ENCODE measurements at places on chromosomes 11 and 22.

GRCh38 chr11:20022363-20023081 is 137.8 kb downstream of the DBX1 start:
- DNase-seq = no peak

- DNase-seq = no peak
These were observed 5.7 kb downstream of the OAF start for GRCh38 chr11:120216426-120217102.

DNA sequence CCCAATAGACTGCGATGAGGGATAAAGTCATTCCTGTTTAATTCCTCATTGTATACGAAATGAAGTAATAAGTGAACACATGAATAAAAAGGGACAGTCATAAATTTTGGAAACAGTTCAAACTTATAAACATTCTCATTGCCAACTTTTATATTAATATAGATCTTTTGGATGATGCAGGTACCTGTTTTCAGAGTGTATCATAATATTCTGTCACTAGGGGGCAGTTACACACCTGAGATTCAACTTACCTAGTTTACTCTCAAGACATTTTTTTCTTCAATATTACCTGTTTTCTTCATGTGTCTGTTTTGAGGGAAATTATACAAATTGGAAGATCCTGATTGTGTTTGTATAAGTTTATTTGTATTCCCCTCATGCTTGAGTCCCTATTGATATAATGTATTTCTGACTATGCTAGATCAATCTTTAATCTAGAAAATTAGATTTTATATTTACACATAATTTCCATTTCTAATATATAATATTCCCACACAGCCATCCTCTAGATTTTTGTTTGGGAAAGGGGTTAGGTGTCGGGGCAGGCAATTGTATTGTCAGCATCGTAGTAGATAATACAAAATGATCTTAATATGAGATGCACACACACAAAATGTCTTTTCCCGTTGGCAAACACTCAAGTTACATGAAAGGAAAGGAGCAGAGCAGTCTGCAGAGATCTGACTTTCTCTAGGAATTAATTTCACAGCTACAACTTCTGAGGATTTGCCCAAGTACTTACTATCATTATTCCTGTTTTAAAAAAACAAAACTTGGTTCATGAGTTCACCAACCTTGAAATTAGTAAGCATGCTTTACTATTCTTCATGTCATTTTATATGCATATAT is 18.4 kb downstream of the FDX1 start:
- DNase-seq = no peak

GRCh38 chr11:77697865-77698264 is 60.3 kb upstream of the CLNS1A start:
- no peak for DNase-seq

- DNase-seq = no peak
These were observed 145.7 kb upstream of the NECTIN1 start for GRCh38 chr11:119874660-119875238.

GRCh38 chr11:120950880-120951279 is 73.0 kb upstream of the TBCEL start:
- no peak for DNase-seq

DNA sequence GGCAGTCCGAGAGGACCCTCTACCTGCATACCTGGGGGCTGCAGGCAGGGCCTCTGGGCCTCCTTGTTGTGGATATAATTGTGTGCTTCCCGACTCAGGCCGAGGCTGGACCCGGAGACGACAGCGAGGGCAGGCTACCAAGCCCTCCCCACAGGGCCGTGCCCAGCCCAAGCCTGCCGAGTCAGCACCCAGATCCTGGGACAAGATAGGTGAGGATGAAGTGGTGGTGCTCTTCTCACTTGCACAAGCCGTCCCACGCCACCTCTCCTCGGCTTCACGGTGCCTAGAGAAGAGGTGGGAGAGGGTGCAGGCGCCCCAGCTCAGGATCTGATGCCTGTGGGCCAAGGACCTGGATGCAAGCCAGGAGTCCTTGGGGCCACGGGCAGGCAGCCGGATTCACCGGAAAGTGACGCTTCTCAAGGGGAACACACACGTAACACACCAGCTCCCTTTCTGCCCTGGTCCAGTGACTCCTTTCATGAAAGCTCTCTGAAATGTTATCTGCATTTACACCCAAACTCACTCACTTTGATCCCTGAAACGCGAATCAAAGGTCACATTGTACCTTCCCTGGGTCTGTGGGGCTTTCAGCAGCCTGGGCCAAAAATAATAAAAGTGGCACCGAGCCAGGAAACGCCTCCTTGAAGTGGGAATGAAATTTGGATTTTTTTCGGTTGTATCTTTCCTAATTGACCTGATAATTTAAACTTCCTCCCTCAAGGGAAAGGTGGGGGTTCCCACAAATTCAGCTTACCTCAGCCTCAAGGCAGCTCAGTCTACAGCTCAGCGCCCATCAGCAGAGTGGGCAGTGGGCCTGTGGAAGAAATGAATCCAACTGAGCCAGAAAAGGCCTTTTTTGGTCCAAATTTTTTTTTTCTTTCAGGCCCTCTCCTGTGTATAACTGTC is 1.1 kb upstream of the GNB1L start:
- DNase-seq = no peak

DNA sequence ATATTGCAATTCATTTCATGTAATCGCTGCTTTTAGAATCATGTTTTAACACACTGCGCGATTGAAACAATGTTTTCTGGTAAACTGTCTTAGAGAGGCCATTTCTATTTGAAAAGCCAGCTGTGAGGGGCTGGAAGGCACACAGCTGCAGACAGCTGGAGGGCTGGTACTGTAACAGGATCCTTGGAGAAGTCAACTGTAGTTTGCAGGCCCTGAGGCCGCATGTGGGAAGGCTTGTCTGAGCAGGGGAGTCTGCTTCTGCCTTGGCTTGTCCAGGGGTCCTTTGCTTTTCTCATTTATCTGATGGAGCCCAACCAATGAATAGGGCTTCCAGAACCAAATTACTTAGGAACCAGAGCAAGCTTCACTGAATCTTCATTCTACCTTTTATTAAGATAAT is 313.5 kb downstream of the BLID start:
- DNase-seq = no peak

- DNase-seq = no peak
These were observed 8.3 kb downstream of the ST3GAL4 start for GRCh38 chr11:126363706-126364248.

GRCh38 chr22:39500101-39500500 is 2.0 kb upstream of the MIEF1 start:
- DNase-seq = no peak

DNA sequence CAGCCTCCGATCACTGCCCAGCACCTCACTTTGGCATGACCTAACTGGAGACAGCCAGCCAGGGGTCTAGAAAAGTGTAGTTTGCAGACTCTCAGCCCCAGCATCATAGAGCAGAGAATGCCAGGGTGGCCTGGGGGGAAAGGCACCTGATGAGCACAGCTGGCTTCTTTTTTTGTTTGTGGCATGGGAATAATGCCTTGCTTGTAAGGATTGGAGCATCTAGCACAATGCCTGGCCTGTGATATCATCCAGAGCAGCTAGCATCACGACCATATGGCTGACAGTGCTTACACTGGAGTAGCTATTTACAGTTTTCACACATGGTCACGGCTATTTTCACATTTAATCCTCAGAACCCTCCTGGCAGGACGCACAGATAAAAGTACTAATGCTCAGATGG is 594.8 kb upstream of the B3GAT1 start:
- DNase-seq = no peak

GRCh38 chr22:21106000-21106399 is 60.3 kb downstream of the LRRC74B start:
- no peak for DNase-seq

GRCh38 chr11:19474211-19474610 is 233.5 kb upstream of the E2F8 start:
- no peak for DNase-seq

- no peak for DNase-seq
These were observed 5.2 kb downstream of the SLC25A17 start for GRCh38 chr22:40813912-40814315.

DNA sequence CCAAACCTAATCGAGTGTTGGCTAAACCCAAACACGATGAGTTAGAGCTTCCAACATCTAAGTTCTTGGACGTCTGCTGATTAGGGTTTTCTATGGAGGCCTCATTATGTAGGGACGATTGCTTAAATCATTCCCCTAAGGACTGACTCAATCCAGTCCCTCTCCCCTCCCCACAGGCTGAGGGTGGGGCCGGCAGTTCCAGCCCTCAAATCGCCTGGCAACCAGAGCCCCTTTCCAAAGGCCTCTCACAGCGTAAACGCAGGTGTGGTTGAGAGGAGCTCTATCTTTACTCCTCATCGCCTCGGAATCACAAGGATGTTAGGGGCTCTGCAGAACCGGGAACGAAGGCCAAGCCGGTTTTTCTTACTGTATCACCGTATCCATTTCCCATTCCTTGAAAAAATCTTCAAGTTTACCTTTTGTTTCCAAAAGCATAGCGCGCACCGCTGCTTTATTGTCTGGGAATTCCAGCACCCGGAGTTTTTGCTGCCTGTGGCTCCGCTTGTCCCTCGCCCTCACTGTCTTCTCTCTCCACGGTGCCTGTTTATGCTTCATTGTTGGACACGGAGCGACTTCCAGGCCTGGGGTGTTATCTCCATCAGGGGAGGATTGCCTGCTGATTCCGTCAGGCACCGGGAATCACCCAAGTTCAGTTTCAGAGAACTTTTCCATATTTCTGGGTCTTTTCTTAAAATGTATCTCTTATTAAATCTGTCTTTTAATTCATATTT is 13.8 kb upstream of the IFITM3 start:
- no peak for DNase-seq

DNA sequence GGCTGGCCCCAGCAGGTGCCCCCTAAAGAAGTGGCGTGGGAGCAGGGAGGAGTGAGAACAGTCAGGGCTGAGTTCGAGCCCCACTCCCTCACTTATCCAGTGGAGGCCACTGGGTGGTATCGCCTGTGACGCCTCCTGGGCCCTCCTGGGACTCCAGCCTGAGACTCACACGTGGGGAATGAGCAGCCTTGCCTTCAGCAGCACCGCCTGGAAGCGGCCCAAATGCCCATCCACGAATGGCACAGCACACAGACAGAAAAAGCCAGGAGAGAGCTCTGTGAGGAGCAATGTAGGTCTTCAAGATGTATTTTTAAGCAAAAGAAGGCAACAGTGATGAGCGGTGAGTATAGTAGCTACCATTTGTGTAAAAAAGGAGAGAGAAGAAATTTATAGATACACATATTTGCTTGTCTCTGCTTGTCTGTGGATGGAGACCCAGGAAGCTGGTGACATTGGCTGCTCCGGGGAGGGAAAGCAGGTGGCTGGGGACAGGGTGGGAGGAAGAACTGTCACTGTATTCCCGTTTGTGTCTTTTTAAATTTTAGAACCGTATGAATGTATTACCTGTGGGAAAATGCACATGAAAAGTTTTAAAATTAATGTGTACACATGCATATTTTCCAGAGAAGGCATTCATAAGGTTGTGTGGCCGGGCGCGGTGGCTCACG is 13.2 kb downstream of the KCNJ4 start:
- no peak for DNase-seq

GRCh38 chr11:117437791-117438130 is 110.1 kb downstream of the CEP164 start:
- DNase-seq = no peak

DNA sequence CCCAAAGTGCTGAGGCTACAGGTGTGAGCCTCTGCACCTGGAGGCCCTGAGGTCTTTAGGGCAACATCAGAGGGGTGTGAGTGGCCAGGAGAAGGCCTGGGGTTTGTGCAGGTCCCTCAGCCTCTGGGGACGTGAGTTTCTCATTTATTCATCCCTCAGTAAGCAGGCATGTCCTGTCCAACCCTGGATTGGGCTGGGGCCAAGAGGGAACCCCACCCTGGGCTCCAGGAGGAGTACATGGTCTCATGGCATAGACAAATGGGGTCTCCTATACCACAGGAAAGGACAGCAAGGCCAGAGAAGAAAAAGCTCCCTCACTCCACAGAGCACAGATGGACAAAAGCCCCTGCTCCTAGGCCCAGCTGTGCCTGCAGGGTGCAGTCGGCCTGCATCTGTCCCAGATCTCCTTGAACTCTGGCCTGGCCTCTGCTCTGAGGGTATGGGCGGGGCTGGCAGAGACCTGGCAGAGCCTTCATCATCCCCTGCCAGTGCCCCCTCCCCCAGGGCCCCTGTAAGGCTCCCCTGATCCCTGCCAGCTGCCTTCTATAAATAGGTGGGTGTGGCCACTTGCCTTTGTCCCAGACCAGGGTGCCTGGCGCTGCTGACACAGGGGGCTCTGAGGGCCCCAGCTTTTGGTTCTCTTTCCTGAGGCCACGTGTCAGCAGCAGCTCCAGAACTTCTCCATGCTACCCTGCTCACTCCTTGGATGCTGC is 34.6 kb downstream of the A4GALT start:
- no peak for DNase-seq

DNA sequence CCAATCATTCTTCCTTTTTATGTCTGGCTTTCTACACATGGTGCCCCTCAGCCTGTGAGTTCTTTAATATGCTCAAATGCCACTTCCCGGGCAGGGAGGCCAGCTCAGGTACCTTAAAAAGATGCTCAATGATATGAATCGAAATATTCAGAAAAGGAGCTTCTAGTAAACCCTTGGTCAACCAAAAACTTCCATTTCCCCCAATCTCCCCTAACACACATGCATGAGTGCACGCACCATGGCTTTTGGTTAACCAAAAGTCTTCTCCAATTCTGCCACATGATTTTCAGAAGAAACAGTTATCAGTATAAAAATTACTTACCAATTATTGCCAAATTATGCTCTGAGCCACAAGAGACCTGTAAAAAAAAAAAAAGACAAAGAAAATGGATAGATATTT is 135.0 kb downstream of the SERGEF start:
- no peak for DNase-seq

DNA sequence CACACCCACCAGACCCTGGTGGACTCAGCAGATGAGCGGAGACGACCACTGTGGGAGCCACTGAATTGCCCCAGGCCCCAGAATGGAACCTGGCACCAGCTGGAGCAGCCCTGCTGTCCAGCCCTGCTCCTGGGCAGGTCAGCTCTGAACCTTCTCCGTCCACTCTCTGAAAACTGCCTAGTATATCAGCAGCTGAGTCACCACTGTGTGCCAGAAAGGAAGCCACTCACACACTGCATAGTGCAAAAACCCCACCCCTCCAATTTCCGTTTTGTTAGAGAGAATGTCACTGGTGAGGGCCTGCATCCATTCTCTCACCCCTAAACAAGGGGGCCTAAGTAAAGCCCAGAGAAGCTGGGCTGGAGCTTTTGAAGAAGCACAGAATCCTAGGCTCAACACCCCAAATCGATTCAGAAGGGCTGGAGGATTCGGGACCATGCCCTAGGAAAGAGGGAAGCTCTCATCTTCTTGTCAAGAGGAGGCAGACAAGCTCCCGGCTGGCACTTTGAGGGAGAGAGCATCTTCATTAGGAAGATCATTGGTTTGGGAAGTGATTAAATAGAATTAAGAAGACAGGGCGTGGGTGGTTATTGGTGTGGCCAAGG is 44.5 kb downstream of the GALNT18 start:
- DNase-seq = no peak
